ENCODE measurements at places on chromosomes 2 and 18.

DNA sequence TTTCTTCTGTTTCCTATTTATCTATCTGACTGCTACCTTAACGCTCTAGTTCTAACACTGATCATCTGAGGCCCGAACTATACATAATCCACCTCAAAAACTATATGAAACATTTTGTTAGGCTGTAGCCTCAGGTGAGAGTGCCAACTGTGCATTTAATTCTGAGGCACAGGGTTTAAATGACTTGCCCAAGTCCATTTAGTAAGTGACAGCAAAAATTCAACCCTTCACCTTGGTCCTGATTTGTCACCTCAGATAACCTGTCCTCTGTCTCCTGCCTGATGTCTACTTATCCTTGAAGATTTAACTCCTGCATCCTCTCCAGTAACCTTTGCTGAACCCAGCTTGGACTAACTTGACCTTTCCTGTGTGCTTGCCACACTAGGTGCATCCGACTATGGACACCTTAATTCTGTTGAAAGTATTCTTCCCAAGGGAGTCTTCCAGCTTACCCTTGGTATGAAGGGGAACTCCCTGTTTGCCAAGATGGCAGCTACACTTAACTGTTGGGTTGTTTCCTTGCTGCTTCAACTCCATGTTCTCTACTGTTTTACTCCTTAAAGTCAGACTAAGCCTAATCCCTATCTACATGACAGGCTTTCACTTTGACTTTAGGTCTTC lies 23.5 kb downstream of the CD302 start:
- DNase-seq = no peak

- DNase-seq = no peak
Observed at GRCh38 chr2:165572151-165572550, 102.7 kb downstream of the CSRNP3 start.

- no peak for DNase-seq
Observed at GRCh38 chr2:33496150-33496549, 19.7 kb downstream of the RASGRP3 start.

DNA sequence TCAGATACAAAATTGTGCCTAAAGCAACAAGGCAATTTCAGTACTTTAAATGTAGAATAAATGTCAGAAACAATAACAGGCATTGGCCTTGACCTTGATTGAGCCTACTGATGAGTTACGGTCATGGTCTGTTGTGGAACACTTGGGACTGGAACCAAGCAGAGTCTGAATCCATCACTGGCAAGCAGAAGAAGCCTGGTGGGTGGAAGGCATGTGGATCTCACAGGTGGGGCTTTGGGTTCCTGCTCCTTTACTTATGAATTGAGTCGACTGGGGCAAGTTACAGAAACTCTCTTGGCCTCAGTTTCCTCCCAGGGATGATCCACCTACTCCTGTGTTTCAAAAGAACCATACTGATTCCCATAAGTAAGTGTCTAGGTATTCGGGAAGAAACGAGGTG lies 102.3 kb downstream of the KCNF1 start:
- DNase-seq = no peak

GRCh38 chr2:230868947-230869913 lies 4.5 kb downstream of the ITM2C start:
- DNase-seq = peak; percentile 23

All from fibroblast of pulmonary artery (primary cell).